ENCODE measurements at places on chromosomes 13 and 19.

- DNase-seq, result no peak
Measured at GRCh38 chr13:47076500-47076899, 179.6 kb upstream of the HTR2A start.

GRCh38 chr13:41565216-41565615, 107.9 kb downstream of the RGCC start:
- no peak for DNase-seq

- no peak for DNase-seq
Measured at GRCh38 chr13:49165798-49166752, 54.1 kb upstream of the MLNR start.

GRCh38 chr13:92412481-92412880, 814.1 kb upstream of the GPC6 start:
- no peak for DNase-seq

- no peak for DNase-seq
Measured at GRCh38 chr19:28426730-28427225, 786.2 kb downstream of the UQCRFS1 start.

DNA sequence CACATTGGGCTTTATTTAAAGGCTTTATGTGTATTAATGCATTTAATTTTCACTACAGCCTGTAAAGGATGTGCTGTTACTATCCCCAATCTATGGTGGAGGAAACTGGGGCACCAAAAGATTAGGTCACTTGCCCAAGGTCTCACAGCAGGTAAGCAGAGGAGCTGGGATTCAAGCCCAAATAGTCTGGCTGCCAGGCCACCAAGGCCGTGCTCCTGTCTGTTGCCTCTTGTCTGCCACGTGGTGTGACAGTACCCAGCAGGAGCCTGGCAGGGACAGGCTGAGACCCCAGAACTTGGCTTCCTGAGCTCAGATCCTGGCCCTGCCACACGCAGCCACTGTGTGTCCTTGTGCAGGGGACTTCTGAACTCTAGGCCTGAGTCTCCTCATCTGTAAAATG, 4.5 kb downstream of the NTN5 start:
- DNase-seq, result no peak

DNA sequence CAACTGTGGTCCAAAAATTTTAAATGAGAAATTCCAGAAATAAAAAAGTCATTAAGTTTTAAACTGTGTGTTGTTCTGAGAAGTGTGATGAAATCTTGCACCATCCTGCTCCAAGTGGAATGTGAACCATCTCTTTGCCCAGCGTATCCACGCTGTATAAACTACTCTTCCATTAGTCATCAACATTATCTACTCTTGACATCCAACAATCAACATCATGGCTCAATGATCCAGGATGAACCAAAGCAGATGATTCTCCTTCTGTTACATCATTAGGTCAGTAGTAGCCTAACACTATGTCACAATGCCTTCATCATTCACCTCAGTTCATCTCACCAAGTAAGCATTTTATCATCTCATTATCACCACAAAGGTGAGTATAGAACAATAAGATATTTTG, 55.3 kb downstream of the SUCLA2 start:
- DNase-seq, result no peak

DNA sequence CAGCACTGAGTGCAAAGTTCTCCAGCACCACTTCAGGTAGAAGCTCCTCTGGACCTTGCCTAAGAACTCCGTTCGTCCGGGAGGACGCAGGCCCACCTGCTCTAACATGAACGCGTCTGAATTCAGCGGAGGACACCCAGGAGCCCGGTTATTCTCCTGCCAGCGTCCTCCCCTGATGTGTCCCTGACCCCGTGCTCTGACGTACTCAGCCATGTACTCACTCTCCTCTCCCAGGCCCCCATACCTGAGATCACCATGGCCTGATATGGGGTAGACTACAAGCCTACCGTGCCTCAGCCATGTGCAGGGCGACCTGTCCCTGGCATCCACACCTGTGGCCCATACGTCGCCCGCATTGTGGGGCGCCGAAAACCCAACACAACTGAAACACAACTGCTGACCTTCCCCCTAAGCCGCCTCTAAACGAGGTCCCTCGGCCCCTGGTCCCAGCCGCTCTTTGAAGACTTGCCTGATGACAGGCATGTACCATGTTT, 744 bp upstream of the ZNF584 start:
- DNase-seq, result no peak

DNA sequence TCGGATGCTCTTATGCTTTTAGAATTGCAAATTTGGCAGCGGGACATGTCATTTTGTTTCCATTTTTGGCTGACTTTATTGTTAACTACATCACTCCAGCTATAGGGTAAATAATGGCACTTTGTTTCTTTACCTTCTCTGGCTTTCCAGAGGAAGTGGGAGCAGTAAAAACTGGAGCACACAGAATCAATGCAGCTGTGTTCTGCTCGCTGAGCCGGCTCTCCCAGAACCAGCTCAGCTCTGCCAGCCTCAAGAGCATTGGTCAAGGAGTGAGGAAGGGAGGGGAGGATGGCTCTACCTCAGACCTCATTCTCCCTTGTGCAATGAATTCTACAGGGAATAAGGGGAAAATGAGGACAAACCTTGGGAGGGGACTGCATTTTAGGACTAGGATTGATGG, 50.5 kb upstream of the SPATA13 start:
- DNase-seq, result peak; percentile 35

DNA sequence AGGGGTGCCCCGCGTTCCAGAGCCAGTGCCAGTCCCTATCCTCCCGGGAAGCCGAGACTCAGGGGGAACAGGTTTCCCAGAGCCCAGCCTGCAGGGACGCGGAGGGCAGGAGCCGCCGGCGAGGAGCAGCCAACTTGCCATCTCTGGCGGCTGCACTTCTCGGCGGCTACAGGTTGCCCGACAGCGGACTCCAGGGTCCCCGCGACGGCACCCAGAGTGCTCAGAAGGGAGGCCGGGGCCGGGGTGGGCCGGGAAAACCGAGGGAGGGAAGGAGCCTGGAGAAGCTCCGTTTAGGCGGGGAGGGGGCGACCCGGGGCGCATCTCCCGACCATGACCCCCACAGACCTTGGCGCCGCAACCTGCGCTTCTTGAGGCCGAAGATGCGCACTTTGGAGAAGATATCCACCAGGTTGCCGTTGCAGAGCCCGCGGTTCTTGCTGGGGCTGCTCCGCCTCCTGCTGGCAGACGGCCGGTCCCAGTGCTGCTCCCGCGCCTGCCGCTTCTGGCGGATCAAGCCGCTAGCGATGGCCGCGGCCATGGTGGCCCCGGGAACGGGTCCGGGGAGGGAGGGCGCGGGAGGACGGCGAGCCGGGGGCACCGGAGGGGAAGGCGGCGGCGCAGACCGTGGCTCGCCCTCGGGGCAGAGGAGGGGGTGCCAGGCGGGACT, 463.8 kb downstream of the ITGBL1 start:
- peak; percentile 43 for DNase-seq

GRCh38 chr19:6362027-6362350, 658 bp downstream of the CLPP start:
- no peak for DNase-seq

GRCh38 chr13:36366031-36366430, 19.8 kb upstream of the SPART start:
- no peak for DNase-seq

DNA sequence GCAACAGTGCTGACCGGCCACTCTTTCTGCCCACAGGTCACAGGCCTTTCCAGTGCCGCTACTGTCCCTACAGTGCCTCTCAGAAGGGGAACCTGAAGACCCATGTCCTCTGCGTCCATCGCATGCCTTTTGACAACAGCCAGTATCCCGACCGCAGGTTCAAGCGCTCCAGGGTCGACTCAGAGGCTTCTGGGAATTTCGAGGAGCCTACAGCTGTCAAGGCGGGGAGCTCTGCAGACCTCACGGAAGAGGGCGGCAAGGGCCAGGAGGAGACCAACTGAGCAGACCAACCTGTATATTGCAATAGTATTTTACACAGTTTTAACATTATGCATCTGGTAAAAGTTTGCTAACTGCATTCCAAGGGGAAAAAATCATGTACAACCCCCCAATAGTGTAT, 338.5 kb downstream of the ZNF536 start:
- no peak for DNase-seq

GRCh38 chr13:47372751-47373150, 475.9 kb upstream of the HTR2A start:
- DNase-seq, result no peak

DNA sequence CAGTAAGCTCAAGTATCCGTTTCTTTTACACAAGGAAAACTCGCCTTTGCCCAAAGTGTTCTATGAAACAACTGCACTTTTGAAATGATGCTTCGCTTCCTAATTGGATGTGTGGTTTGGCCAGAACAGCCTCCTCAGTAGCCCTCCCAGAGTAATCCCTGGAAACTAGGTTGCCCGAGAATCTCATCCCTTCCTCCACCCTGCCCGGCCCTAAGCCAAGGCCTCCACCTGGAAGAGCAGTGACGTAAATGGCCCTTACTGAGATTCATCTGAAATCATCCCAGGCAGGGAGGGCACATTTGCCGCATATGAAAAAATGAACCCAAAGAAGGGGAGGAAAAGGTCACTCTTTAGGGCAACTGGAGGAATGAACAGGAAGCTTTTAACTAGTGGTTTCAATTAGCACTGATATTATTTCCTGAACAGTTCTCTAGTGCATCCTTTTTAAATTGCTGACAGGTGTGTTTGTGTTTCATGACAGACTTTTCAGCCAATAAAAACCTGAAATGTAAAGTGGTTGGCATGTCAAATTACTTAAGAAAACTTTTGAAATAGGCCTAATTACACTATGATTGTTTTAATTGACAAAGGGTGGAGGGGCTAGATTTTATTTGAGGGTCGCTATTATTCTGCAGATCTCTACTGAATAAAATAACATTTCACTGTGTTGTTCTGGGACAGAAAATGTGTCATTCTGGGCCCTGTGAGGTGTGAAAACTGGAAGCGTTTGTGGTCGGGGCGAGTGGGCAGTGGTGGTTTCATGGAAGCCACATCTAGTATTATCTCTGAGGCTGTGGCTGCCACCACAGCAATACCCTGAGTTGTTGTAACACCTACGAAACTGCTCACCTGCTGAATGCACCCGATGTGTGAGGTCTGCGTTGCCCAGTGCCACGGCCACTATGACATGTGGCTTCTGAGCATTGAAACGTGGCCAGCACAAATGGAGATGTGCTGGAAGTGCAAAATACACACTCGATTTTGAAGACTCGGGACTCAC, 112.1 kb downstream of the ZIC5 start:
- DNase-seq, result no peak

GRCh38 chr13:40777166-40777808, 6.3 kb upstream of the MRPS31 start:
- no peak for DNase-seq

DNA sequence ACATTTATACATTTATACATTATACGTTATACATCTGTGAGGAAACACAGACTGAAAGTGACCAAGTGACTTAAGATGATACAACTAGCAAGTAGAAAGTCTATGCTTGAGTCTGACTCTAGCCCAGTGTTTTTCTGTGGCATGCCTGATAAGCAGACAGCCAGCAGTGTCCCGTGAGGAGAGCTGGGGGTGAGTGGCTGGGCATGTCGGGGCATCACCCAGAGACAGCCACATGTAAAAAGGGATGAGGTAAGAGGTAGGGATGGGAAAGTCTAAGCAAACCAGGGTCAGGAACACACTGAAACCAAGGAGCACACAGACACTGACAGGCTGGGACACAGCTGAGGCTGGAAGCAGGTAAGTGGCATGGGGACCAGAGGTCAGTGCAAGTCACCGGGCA, 333.2 kb downstream of the FOXO1 start:
- DNase-seq, result no peak

DNA sequence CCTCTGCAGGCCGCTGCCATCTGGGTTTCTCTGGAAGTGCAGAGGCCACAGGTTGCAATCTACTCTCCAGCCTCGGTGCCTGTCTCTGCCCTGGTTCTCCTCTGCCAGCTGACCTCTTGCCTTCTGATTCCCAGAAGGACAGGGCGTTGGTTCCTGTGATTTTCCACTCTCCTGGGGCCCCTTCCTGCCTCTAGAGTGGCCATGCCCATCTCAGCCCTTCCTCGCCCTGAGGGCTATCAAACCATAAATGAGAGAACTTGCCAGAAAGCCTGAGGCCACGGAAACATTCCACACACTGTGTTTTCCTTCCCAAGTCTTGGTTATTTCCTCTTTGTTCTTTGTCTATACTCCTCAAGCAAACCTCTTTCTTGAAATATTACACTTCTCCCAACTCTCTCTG, 146.2 kb downstream of the SHISA2 start:
- DNase-seq, result no peak

GRCh38 chr19:13463296-13463695, 43.0 kb downstream of the CACNA1A start:
- no peak for DNase-seq

DNA sequence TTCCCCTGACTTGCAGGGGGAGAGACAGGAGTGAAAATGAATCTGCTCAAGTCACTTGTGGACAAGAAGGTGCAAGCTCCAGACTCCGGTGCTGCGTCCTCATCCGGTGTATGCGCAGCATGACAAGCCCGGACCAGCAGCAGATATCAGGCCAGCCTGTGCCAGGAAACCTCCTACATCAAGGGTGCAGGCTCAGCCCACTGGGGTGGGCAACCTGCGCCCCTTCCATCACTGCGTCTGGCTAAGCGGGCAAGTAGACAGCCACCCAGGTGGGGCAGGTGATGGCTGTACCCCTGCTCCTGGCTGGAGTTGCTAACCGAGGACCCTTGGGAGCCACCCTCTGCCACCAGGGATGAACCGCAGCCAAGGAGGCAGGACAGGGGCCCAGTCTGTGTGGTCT, 32.9 kb upstream of the SLC15A1 start:
- DNase-seq, result no peak

All from posterior cingulate gyrus (tissue), 11 donors.